ENCODE measurements at places on chromosomes 4 and X. TPM values are rescaled to one million over a fixed set of nuclear protein-coding genes. Genes with fewer than 3 reads are reported as not detected.

- DNase-seq = no peak
Measured at GRCh38 chr4:153281476-153281875, 63.0 kb upstream of the MND1 start.

DNA sequence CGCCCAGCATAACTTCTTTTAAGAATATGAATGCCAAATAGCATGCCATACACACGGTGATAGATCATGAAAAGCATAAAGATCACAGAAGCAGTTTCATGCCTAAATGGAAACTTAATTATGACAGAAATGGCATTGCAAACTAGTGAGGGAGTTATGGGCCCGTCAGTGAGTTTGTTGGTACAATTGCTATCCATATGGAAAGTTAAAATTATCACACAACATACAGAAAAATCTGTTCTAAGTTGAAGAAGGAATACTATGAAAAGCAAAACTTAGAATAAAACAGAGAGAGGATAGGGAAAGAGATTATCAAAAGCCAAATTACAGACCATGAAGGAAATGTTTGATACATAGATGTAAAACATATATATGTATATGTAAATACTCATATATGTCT is 30.2 kb upstream of the RAP1GDS1 start:
- no peak for DNase-seq

Gene ADRA2C
- total RNA-seq = 8.7 TPM

DNA sequence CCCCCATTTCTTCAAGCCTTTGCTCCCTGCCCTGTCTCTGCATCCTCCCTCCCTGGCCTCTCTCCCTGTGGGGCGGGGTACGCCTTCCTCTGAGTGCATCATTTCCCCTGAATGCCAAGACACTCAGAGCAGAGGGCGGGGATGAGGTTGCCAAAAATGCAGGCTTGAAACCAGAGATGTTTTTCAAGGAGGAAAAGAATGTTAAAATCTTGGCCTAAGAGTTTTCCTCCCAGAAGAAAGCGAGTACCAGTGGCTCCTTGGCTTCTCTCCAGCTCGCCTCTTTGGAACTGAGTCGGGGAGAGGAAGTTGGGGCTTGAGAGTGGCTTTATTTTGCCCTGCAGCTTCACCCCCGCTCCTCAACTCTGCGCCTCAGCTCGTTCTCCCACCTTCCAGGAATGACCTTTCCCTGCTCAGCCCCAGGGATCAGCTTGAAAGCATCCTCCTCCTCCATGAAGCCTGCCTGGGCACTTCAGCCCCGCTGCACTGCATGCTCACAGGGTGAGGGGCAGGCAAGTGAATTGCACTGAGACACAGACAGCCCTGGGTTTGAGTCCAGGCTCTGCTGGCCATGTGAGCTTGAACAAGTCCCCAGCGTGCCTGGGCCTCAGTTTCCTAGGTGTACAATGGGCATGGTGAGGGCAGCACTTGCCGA is 57.5 kb upstream of the SORCS2 start:
- peak; percentile 86 for DNase-seq

DNA sequence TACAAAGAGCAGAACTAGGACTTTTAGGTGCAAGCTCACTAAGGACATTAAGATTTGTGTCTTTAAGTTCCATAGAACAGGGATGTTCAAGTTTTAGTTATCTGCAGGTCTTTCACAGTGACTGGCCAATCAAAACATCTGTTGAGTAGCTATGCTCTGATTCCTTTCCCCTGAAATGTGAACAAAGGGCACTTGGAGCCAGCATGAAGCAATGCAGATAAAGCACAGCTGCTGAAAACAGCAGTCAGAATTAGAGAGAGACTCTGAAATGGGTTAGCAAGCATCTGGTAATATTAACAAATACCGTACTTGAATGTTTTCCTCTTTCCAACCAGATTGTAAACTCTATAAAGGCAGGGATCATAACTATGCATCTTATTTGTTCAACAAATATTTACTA is 276.9 kb downstream of the RAB28 start:
- DNase-seq = no peak

GRCh38 chr4:47167081-47168035 is 136.0 kb downstream of the GABRB1 start:
- peak; percentile 13 for DNase-seq

GRCh38 chr4:19739101-19739651 is 512.5 kb upstream of the SLIT2 start:
- DNase-seq = peak; percentile 56

DNA sequence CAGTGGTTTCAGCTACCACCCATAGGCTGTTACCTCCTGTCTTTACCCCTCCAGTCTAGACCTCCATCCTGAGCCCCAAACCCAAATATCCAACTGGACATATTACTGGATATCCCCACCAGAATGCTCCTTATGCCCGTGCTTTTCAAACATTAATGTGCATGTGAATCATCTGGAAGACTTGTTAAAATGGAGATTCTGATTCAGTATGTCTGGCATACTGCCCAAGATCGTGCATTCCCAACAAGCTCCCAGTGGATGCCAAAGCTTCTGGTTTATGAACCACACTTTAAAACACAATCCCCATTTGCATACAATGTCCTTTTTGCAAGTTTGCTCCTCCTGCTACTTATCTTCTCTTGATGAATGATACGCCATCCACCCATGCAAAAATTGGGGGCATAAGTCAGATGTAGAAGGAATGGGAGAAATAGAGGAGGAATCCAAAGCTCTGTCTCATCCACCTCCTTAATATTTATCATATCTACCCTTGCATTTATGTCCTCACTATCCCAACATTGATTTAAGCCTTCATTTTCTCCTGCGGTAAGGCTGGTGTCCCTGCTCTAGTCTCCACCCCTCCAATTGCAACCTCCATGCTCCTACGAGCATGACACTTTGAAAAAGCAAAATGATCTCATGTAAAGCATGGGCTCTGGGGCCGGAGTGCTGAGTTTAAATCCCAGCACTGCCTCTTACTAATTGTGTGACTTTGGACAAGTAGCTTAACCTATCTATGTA is 7.4 kb upstream of the PGRMC1 start:
- DNase-seq = peak; percentile 75

Gene NUP62CL
- total RNA-seq = not detected

DNA sequence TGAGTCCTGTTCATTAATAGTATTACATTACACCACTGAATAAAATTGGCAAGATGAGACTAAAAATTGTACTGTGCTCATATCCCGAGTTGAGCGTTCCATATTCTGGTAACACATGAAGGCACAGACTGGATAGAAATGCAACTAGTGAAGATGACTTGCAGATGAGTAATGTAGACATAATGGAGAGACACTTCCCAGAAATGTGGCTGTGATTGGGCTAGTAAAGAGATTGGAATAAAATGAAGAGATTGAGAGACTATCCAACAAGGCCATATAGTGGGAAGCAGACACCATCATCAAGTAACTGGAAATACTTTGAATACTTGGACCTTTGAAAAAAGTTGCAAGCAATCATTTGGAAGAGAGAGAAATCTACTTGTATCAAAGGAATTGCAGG is 77.3 kb downstream of the DCAF8L1 start:
- no peak for DNase-seq

Gene TBC1D14
- 51.8 TPM for total RNA-seq

Gene RBM10
- 38.1 TPM for total RNA-seq
